ENCODE measurements at places on chromosomes 2 and 18.

GRCh38 chr2:6202756-6203155 is 510.6 kb downstream of the SOX11 start:
- DNase-seq, result no peak

- no peak for DNase-seq
These were observed 191.0 kb downstream of the HRH4 start for GRCh38 chr18:24651434-24651833.

GRCh38 chr2:206435742-206436141 is 7.6 kb upstream of the ADAM23 start:
- DNase-seq, result no peak

- no peak for DNase-seq
These were observed 52.1 kb downstream of the SLC38A11 start for GRCh38 chr2:164903204-164903603.

GRCh38 chr2:45210462-45211195 is 201.4 kb upstream of the SIX2 start:
- DNase-seq, result no peak

GRCh38 chr2:28902584-28902983 is 8.1 kb downstream of the WDR43 start:
- no peak for DNase-seq

GRCh38 chr2:218567797-218568189 is 358 bp downstream of the USP37 start:
- DNase-seq, result peak; percentile 44

GRCh38 chr2:165827016-165827920 is 33.2 kb upstream of the GALNT3 start:
- no peak for DNase-seq

DNA sequence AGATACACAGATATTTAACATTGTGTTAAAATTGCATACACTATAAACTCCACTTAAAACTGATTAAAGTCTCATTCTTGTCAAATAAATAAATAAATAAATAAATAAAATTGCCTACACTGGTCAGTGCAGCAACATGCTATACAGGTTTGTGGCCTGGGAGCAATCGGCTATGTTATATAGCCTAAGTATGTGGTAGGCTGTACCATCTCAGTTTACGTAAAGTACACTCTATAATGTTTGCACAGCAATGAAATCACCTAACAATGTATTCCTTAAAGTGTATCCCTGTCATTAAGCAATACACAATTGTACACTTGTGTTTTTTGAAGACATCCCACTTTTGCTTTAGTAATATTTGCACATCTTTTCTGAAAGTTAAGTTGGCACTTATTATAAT is 337.7 kb upstream of the SETBP1 start:
- no peak for DNase-seq

- peak; percentile 32 for DNase-seq
These were observed at the start of gene ARHGAP15 for GRCh38 chr2:143128681-143129580. Gene ARHGAP15, plus strand, starts transcription at chr2:143129419.

GRCh38 chr2:43221763-43222474 is 4.5 kb downstream of the ZFP36L2 start:
- no peak for DNase-seq

GRCh38 chr2:197135806-197136205 is 174.8 kb downstream of the ANKRD44 start:
- DNase-seq, result no peak

DNA sequence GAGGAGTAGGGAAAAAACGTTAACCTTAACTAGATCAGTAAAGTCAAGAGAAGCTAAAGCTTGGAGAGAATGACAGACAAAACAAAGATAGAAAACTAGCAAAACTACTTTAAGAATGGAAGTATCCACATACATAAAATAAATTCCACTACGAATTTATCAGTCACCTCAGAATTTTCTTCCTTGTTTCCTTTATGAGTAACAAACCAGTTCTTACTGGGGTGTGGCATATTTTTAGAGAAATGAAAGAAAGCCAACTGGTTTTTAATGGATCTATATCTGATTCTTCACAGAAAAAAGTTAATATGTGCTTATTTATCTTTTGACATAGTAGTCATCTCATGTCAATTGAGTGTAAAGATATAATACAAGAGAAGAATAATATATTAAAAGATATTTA is 2033.7 kb upstream of the CELF4 start:
- DNase-seq, result no peak
